ENCODE measurements at places on chromosomes 2 and 18.

DNA sequence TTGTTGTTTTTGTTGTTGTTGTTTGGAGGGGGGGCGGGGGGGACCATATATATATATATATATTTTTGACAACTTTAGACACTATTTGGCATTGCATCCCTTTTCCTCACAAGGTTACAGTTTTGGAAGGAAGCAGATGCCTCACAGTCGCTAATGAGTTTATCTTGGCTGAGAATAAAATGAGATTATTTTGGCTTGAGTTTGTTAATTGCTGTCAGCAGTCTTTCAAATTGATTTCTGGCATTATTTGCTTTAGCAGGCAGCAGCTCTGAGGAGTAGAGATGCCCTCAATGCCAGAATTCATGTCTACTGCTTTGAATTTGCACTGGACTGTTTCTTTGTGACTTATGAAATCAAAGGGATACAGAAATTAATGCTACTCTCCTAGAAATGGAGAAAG, 595.2 kb upstream of the HNMT start:
- DNase-seq = no peak

GRCh38 chr2:65431421-65432226, 775 bp downstream of the SPRED2 start:
- peak; percentile 58 for DNase-seq

DNA sequence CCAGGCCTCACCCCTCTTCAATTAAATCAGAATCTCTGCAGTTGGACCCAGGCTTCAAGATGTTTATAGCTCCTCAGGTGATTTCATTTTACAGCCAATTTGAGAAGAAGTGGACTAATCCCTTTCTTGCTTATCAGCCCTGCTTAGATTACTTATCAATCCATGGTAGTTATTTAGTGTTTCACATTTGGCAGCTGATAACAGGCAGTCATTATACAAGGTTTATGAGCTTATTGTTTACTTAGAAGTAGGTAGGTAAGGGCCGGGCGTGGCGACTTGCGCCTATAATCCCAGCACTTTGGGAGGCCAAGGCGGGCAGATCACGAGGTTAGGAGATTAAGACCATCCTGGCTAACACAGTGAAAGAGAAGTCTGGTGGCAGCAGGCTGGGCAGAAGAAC, 237.5 kb downstream of the CTNNA2 start:
- no peak for DNase-seq

- DNase-seq = no peak
Measured at GRCh38 chr2:105220604-105221003, 20.9 kb upstream of the GPR45 start.

- DNase-seq = peak; percentile 50
Measured at GRCh38 chr2:231227310-231228162, 29.1 kb downstream of the ARMC9 start.

GRCh38 chr2:71154798-71155197, 24.4 kb downstream of the MPHOSPH10 start:
- no peak for DNase-seq

DNA sequence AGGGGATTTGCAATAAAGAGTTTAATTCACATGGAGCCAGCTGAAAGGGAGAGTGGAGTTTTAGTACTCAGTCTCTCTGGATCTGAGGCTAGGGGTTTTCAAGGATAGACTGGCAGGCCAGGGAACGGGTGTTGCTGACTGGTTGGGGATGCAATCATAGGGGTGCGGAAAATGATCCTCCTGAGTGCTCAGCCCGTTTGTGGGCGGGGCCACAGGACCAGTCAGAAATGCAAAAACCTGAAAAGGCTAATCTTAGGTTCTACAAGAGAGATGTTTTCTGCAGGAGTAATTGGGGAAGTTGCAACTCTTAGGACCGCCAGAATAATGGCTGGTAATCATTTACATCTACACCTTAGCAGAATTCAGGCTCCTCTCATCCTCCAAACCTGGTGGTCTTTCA, 2.5 kb downstream of the NFU1 start:
- DNase-seq = no peak

- no peak for DNase-seq
Measured at GRCh38 chr2:43198263-43198662, 28.1 kb downstream of the ZFP36L2 start.

DNA sequence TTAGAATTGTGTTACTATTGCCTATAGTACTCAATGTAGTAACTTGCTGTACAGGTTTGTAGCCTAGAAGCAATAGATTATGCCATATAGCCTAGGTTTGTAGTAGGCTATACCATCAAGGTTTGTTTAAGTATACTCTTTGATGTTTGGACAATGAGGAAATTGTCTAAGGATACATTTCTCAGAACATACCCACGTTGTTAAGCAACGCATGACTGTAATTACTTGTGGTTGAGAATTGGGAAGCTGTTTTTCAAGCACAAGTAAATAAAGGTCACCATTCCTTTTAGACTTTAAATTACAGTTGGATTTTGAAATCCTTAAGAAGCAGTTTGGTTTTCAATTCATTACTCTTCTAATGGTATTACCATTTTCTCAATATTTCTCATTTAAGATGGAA, 89.8 kb upstream of the KCNH7 start:
- no peak for DNase-seq

GRCh38 chr2:3041841-3042600, 335.6 kb downstream of the EIPR1 start:
- DNase-seq = no peak

- peak; percentile 97 for DNase-seq
Measured at GRCh38 chr18:44896846-44897245, 216.2 kb downstream of the SETBP1 start.

- no peak for DNase-seq
Measured at GRCh38 chr2:104597942-104598341, 256.0 kb upstream of the POU3F3 start.

DNA sequence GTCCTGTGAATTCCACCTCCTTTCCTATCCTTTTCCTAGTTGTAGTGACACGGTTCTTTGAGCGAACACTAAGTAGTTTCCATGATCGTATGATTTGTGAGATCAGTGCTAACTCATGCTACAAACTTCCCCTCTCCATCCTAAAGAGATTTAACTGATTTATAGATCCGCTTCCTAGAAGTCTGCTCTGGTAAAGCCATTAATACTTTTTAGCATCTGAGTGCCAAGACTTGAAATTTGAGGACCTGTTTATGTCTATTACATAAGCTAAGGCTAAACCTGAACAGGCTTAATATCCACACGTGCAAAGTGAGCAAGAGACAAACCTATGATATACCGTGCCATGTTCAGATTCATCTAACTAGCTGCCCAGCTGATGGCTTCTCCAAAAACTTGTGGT, 14.9 kb downstream of the PROKR1 start:
- DNase-seq = no peak

GRCh38 chr2:1231466-1232063, 181.7 kb upstream of the TPO start:
- DNase-seq = peak; percentile 10

GRCh38 chr2:172550419-172550818, 5.5 kb upstream of the PDK1 start:
- no peak for DNase-seq
